ENCODE measurements at places on chromosomes 6 and 20.

GRCh38 chr6:16436550-16436949 is 198.2 kb downstream of the GMPR start:
- no peak for DNase-seq

- DNase-seq = no peak
Measured at GRCh38 chr6:74222768-74223333, 526.8 kb downstream of the CD109 start.

- no peak for DNase-seq
Measured at GRCh38 chr6:149389509-149390297, 10.4 kb upstream of the SUMO4 start.

DNA sequence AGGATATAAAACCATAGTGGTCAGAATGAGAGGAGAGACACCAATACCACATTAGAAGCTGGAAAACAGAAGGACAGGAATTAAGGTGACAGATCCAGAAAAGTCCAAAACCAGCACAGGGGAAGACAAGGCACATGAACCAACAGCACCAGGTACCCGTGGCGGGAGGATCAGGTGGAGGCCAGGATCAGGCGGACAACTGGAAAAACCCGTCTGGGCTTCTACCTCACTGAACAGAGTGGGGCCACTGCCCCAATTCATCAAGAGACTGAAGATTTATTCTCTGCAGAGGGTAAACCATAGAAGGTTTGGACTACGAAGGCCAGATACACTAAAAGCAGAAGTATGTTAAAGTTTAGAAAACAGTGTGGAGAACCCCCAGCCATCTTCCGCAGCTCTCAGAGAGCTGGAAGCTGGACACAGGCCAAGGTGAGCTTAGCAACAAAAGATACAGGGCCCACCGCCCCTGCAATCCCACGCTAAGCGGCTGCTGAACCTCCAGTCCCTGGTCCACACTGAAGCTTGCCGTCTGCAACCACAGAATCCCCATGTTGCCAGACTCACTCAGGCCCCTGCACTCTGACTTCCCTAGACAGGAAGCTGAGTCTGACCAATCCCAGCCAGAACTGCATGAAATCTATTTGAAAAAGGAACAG is 29.9 kb downstream of the ABHD12 start:
- no peak for DNase-seq

- DNase-seq = peak; percentile 23
Measured at GRCh38 chr20:62642666-62643520, 590 bp downstream of the SLCO4A1 start.

GRCh38 chr20:54063992-54064676 is 6.3 kb downstream of the BCAS1 start:
- no peak for DNase-seq

DNA sequence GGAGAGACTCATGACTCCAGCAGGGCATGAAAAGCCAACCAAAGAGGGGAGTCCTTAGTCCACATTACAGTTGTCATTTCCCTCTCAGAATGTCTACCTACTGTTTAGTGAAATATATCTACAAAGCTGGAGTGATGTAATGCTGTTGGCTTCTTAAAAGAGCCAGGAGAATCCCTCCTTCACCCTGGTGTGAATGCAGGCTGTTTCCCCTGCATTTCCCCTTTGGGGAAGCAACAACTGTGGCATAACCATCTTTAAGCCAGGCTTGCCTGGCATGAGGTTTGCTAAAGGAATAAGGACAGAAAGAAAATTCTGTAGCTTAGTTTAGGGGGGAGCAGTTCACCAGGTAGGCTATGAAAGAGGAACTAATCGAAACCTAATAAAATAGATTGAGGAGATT is 129.5 kb downstream of the CRYBG1 start:
- DNase-seq = no peak

DNA sequence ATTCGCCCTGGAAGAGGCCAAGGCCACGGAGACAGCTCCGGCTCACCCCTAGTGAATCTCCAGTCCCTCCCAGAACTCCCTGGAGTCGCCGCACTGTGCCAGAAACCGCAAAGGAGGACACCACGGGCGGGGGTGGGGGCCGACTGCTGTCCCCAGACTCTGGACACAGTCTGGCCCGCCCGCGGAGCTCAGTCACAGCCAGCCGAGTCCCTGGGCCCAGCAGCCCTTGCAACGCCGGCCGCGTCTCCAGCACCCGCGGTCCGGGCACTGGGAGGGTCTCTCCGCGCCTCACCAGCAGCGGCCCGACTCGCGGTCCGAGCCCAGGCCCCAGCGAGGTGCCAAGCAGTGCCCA is 518 bp downstream of the PEX6 start:
- no peak for DNase-seq

DNA sequence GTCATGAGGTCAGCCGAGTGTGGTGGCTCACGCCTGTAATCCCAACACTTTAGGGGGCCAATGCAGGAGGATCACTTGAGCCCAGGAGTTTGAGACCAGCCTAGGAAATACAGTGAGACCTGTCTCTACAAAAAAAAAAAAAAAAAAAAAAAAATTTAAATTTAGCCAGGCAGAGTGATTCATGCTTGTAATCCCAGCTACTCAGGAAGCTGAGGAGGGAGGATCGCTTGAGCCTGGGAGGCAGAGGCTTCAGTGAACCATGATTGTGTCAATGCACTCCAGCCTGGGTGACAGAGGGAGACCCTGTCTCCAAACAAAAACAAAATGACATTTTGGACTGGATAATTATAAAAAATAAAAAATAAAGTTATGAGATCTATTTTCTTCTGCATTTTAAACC is 56.2 kb downstream of the ADGRF1 start:
- DNase-seq = no peak

DNA sequence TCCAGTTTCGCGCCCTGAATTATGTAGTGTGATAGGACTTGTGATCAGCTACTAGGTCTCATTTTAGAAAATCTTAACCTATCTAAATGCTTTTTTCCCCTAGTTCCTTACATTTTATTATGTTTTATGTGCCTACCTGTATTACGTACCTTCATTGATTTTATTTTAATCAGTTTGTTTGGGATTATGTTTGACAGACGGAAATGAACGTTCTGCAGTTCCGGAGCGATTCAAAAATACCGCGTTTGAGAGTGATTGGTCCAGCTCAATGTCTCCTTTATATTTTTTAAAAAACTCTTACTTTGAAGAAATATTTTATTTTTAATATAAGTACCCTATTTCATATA is 114.3 kb upstream of the BTN3A2 start:
- no peak for DNase-seq

DNA sequence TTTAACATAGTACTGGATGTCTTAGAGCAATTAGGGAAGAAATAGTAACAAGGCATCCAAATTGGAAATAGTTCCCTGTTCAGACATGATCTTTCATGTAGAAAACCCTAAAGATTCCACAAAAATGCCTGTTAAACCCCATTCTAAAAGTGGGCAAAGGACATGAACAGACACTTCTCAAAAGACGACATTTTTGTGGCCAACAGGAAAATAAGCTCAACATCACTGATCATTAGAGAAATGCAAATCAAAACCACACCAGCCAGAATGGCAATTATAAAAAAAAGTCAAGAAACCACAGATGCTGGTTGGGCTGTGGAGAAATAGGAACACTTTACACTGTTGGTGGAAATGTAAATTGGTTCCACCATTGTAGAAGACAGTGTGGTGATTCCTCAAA is 109.9 kb upstream of the MOCS1 start:
- no peak for DNase-seq

DNA sequence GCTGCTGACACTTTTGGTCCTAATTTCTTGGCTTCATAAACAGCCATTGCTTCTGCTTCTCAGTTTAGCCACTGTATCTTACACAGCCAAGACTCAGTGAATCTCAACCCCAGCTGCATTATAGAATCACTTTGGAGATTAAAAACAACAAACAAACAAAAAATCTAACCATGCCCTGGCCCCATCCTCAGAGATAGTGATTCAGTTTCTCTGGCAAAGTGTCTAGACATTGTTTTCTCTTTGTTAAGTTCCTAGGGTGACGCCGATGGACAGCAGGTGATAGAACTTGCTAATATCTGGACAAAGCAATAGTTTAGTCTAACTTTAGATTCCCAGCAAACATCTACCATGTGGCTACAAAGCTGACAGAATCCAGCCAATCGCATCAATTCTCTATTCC is 2.9 kb downstream of the ADGRF5 start:
- DNase-seq = no peak

GRCh38 chr20:9458138-9458796 is 56.1 kb upstream of the LAMP5 start:
- DNase-seq = no peak

- no peak for DNase-seq
Measured at GRCh38 chr6:158560836-158561320, 987 bp downstream of the TMEM181 start.

GRCh38 chr6:119035459-119035858 is 43.0 kb downstream of the FAM184A start:
- no peak for DNase-seq

DNA sequence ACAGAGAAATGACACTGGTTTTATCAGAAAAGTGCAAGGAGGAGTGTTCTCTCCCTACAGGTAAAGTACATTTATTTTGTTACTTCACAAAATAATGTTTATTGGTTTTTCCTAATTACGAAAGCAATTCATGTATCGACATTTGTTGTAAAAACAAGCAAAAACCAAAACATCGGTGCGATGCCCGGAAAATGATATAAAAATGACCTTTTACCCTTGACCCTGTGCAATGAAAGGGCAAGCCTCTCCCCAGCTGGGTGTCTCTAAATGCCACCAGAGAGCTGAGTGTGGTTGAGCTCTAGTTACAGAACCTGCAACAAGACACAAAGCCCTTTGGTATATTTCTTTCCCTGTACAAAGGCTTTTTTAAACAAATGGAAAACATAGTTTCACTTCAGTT is 65.4 kb downstream of the CD164 start:
- no peak for DNase-seq

DNA sequence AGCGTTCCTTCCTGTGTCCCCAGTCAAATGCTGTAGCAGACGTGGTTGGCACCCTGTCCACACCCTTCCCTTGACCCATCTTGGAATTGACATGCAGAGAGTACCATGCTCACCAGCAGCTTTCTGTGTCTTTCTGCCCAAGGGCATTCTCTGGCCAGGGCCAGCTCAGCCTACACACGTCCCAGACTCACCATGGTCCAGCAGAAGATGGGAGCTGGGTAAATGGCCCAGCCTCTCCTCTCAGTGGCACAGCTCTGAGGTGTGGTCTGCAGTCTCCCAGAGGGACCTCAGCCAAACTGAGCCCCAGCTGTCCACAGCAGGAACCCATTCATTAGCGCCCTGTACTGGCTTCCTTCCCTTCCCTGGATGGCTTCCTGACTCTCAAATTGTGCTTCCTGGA is 31.1 kb upstream of the BLCAP start:
- DNase-seq = no peak

DNA sequence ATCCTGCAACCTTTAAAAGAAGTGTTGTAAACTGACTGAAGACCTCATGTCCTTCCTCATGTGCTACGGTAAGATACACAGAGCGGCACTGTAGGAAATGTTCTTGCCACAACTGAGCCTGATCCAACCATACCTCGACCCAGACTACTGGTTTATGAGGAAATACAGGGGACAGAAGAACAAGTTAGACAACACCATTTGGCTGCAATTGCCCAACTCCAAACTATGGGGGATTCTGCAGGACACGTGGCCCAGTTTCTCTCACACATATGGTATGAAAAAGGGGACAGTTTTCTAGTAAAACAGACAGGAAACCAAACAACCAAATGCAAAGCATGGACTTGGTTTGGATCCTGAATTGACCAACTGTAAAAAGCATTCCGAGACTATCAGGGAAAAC is 10.5 kb downstream of the PRPH2 start:
- no peak for DNase-seq

DNA sequence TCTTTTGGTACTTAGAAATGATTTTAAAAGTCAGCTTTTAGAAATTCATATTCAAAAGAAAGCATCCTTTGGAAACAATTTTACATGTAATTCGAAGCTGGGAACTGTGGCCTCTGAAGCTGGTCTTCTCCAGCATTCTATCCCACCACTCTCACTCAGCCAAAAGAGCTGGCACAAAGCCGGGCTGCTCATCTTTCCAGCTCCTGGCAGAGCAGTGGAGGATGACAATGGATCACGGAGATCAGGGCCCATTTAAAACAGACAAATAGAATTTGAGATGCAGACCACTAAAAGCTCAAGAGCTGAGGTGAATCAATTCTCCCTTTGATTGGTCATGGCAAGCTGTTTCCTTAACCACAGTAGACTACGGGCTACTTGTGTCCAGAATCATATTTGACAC is 60.6 kb downstream of the OTOR start:
- DNase-seq = no peak

DNA sequence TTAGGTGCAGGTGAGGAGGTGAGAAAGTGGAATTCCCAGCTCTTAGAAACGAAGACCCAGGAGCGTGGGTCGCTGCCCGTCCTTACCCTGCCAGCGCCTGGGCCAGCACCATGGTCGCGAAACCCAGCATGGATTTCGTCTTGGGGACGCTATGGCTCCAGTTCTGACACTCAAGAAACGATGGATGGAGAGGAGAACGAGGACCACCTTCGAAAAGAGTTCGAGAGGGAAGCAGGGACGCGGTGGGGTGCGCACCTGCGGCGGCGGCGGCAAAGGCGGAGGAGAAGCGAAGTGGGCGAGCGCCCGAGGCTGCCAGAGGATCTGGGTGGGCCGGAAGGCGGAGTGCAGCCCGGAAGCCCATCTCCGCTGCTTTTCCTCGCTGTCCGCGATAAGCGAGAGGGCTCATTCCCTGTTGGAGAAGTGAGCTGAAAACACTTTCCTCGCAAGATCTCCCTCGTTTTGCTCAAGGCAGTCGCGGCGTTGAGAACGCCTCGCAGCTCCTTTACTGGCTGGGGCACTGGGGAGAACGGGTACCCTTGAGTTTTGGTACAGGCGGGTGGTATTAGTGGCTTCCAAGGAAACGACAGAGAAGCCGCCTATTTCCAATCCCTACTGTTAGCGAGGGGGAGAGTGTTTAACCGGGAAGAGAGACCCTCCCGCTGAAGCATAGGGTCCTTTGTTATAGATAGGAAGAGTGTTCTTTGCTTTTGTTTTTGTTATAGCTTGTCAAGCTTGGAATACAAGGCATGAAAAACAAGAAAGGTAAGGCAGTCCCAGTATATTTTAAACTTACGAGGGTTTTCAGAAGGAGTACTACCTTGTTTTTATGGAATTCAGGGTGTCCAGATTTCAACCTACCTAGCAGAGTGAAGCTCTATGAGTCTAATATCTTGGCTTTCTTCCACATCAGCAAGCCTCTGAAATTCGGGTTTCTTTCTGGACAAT is 109.5 kb downstream of the TRIM27 start:
- DNase-seq = no peak

DNA sequence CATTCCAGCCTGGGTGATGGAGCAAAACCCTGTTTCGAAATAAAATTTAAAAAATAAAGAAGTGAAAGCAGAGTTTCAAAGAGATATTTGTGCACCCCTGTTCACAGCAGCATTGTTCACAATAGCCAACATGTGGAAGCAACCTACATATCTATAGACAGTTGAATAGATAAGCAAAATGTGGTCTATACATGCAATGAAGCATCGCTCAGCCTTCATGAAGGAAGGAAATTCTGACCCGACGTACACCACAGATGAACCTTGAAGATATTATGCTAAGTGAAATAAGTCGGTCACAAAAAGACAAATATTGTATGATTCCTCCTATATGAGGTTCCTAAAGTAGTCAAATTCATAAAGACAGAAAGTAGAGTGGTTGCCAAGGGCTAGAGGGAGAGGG is 6.5 kb upstream of the NCOA6 start:
- no peak for DNase-seq

- DNase-seq = no peak
Measured at GRCh38 chr6:17839513-17840223, 132.9 kb upstream of the NUP153 start.

GRCh38 chr20:62889411-62889810 is 27.8 kb upstream of the TCFL5 start:
- DNase-seq = no peak
